ENCODE measurements at places on chromosomes 1 and 21. TPM values are rescaled to one million over a fixed set of nuclear protein-coding genes. Genes with fewer than 3 reads are reported as not detected.

- DNase-seq, result no peak
Observed at GRCh38 chr1:62981434-62981833, 197.5 kb downstream of the ATG4C start.

Gene TNFRSF9
- 0.05 TPM for total RNA-seq

- DNase-seq, result peak; percentile 71
Observed at GRCh38 chr21:16455978-16456377, 726.2 kb downstream of the USP25 start.

Gene ATP1A2
- total RNA-seq, result 28.2 TPM

Measured in myocyte (in vitro differentiated cells).